Endodermal cell (in vitro differentiated cells): ENCODE measurements at places on chromosomes 16 and 17.

- peaks cover 27% of the 10 kb centered on the region for H3K27me3 ChIP-seq
- H3K36me3 ChIP-seq: no peaks in the 10 kb centered on the region
- no peak overlapping the region for H3K27ac ChIP-seq
- no peak overlapping the region for H3K4me3 ChIP-seq
- H3K4me1 ChIP-seq: no peaks in the 10 kb centered on the region
Measured at GRCh38 chr17:49439673-49440571, 25.2 kb upstream of the PHB1 start.

- peaks cover 10% of the 10 kb centered on the region for H3K27me3 ChIP-seq
- no peak for DNase-seq
- H3K4me1 ChIP-seq: peaks cover 9% of the 10 kb centered on the region
- H3K4me3 ChIP-seq: no peak overlapping the region
Measured at GRCh38 chr17:62703261-62703775, 75.8 kb downstream of the MRC2 start.

- H3K27me3 ChIP-seq: peaks cover 50% of the 10 kb centered on the region
- H3K36me3 ChIP-seq: no peaks in the 10 kb centered on the region
- H3K4me3 ChIP-seq: no peak overlapping the region
- H3K4me1 ChIP-seq: no peaks in the 10 kb centered on the region
Measured at GRCh38 chr16:71360378-71360777, 1.9 kb downstream of the CALB2 start.

DNA sequence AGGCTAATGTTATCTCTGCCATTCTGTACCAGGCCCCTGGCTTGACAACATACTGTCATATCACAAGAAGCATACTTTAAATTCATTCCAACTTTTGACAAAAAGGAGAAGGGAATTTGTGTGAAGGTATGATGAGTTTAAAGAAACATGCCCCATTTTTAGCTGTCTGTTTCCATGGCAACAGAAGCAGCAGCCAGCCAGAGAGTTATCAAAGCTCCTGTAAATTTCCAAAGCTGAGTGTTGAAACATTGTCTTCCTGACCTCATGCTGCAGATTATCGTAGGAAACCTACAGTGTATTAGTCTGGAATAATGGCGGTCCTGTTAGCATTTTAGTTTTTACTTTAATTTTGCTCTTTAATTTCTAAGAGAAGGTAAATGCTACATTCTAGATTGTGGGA, 124.9 kb downstream of the MRTFB start:
- no peaks in the 10 kb centered on the region for H3K27me3 ChIP-seq
- H3K4me1 ChIP-seq: peaks cover 4% of the 10 kb centered on the region
- no peak overlapping the region for H3K27ac ChIP-seq
- peaks cover 3% of the 10 kb centered on the region for H3K36me3 ChIP-seq
- no peak overlapping the region for H3K4me3 ChIP-seq
- DNase-seq: no peak

DNA sequence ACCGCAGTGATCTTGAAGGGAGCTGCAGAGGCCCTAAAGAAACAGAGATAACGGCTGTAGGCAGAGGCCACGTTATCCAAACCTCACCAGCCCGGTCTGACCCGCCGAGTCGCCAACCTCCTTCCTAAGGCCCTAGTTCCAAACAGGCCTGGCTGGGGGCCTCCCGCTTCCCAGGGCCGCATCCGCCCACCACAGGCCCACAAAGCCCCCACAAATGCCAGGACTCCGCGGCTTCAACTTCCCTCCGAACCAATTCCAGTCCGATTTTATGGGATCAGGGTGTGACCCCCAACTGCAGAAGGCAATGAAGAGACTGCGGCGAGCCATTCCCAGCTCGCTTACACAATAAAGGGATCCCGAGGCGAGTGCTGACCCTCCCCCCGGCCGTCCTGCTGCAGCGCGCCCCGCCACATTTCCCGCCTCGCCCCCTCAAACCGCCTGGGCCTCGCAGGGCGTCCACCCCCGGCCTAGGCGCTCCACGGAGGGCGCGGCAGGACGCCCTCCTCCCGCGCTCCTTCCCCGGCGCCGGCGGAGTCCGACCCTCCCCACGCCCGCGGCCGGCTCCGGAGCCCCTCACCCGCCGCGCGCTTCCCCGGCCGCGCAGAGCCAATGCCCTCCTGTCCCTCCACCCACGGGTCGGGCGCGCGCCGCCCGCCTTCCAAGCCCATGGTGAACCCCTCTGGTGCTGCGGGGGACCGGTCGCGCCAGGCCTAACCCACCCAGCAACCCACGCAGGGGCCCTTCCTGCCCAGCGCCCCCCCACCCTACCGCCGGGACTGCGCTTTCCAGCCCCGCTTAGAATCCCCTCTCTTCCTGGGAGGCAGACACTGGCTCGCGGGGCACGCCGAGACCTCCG, 926 bp downstream of the MYH10 start:
- no peaks in the 10 kb centered on the region for H3K27me3 ChIP-seq
- H3K4me3 ChIP-seq: peak overlapping the region; percentile 82
- peaks cover 8% of the 10 kb centered on the region for H3K4me1 ChIP-seq
- DNase-seq: peak; percentile 86
- H3K36me3 ChIP-seq: peaks cover 4% of the 10 kb centered on the region

DNA sequence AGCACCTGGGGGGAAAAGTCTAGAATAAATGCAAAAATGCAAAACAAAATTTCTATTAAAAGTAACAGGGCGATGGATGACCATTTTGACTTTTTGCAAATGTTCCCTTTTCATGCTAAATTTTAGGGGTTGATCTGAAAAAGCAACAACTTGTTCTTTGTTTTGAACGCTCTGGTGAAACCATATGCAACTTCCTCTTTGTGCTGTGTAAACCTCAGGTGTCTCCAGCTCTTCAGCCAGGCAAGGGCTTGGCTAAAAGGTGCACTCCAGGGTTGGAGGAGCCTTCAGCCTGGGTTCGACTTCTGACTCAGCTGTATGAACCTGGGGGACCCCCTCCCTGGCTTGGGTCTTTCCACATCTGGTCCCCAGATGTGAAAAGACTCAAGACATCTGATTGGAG, 9.5 kb downstream of the IRF8 start:
- no peaks in the 10 kb centered on the region for H3K36me3 ChIP-seq
- no peak overlapping the region for H3K4me3 ChIP-seq
- peaks cover 10% of the 10 kb centered on the region for H3K27me3 ChIP-seq

- H3K27ac ChIP-seq: no peak overlapping the region
- peaks cover 25% of the 10 kb centered on the region for H3K4me1 ChIP-seq
- H3K4me3 ChIP-seq: no peak overlapping the region
- no peak for DNase-seq
Measured at GRCh38 chr16:85304337-85304736, 192.1 kb upstream of the CIBAR2 start.

DNA sequence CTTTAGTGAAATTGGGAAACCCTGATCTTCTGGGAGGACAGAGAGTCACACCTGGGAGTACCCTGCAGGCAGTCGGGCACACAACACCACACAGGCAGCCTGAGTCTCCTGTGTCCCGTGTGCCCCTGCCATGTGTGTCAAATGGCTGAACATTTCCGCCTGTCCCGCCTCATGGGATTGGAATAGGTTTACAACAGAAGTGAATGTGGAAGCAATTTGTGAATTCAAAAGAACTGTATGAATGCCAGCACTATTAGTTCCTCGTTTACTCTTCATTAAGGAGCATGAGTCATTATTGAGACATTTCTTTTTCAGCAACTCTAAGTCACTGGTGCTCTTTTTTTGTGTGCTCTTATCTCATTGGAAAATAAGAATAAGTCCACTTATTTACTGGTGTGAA, 226.5 kb downstream of the PMP22 start:
- H3K36me3 ChIP-seq: no peaks in the 10 kb centered on the region
- H3K4me1 ChIP-seq: no peaks in the 10 kb centered on the region
- H3K4me3 ChIP-seq: no peak overlapping the region
- no peaks in the 10 kb centered on the region for H3K27me3 ChIP-seq

- H3K27ac ChIP-seq: no peak overlapping the region
- no peaks in the 10 kb centered on the region for H3K36me3 ChIP-seq
- no peaks in the 10 kb centered on the region for H3K4me1 ChIP-seq
Measured at GRCh38 chr17:17856386-17856785, 19.6 kb upstream of the SREBF1 start.

- H3K4me1 ChIP-seq: no peaks in the 10 kb centered on the region
- H3K36me3 ChIP-seq: no peaks in the 10 kb centered on the region
- no peak overlapping the region for H3K27ac ChIP-seq
- H3K4me3 ChIP-seq: no peak overlapping the region
- H3K27me3 ChIP-seq: no peaks in the 10 kb centered on the region
- DNase-seq: peak; percentile 64
Measured at GRCh38 chr17:63232565-63233310, 213.4 kb downstream of the CYB561 start.

DNA sequence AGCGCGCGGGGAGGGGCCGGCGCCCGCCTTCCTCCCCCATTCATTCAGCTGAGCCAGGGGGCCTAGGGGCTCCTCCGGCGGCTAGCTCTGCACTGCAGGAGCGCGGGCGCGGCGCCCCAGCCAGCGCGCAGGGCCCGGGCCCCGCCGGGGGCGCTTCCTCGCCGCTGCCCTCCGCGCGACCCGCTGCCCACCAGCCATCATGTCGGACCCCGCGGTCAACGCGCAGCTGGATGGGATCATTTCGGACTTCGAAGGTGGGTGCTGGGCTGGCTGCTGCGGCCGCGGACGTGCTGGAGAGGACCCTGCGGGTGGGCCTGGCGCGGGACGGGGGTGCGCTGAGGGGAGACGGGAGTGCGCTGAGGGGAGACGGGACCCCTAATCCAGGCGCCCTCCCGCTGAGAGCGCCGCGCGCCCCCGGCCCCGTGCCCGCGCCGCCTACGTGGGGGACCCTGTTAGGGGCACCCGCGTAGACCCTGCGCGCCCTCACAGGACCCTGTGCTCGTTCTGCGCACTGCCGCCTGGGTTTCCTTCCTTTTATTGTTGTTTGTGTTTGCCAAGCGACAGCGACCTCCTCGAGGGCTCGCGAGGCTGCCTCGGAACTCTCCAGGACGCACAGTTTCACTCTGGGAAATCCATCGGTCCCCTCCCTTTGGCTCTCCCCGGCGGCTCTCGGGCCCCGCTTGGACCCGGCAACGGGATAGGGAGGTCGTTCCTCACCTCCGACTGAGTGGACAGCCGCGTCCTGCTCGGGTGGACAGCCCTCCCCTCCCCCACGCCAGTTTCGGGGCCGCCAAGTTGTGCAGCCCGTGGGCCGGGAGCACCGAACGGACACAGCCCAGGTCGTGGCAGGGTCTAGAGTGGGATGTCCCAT, 232.8 kb downstream of the SEC14L1 start:
- DNase-seq: peak; percentile 90
- H3K4me3 ChIP-seq: peak overlapping the region; percentile 93
- H3K36me3 ChIP-seq: no peaks in the 10 kb centered on the region
- no peaks in the 10 kb centered on the region for H3K27me3 ChIP-seq

DNA sequence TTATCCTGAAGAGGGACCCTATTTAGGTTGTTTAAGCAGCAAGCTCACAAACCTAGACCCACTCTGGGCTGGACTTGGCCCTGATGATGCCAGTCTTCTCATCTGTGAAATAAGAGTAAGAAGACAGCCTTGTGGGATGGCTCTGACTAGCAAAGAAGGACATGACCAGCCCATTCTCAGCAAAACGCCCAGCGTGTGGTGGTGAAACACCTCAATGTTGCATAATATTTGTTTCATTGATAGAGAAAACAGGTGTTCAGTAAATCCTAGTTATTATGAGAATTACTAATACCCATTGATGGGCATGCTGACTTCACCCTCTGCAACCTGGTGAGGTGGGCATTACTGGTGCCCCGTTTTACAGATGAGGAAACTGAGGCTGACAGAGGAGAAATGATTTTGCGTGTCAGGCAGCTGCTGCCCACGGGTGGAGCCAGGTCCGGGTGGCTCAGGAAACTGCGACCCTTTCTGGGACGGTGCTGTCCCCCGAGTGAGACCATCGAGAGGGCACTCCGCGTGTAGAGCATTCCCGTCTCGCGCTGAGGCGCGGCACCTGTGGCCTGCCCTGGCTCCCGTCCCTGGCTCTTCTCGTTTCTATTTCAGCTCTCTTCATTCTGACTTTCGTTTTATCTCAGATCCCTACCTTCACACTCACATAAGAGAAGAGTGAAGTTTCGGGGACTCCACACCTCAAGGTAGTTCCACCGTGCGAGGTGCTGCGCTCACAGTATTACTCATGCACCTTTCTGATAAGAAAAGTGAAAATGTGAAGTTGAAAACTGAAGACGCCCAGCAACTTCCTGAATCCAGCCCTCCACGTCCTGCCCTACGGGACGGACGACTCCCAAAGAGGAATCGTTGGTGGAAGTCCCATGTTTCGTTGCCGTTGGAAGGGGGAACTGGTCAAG, 48.5 kb downstream of the IRF8 start:
- H3K4me3 ChIP-seq: no peak overlapping the region
- no peaks in the 10 kb centered on the region for H3K36me3 ChIP-seq
- no peak for DNase-seq

GRCh38 chr17:28147017-28147416, 104.5 kb downstream of the NLK start:
- DNase-seq: no peak
- H3K36me3 ChIP-seq: peaks cover 1% of the 10 kb centered on the region
- H3K27ac ChIP-seq: no peak overlapping the region
- H3K27me3 ChIP-seq: no peaks in the 10 kb centered on the region
- H3K4me1 ChIP-seq: peaks cover 3% of the 10 kb centered on the region

- peak; percentile 35 for DNase-seq
- no peaks in the 10 kb centered on the region for H3K36me3 ChIP-seq
- H3K27me3 ChIP-seq: peaks cover 83% of the 10 kb centered on the region
- no peak overlapping the region for H3K27ac ChIP-seq
- H3K4me3 ChIP-seq: no peak overlapping the region
Measured at GRCh38 chr17:33205552-33205951, 87.5 kb downstream of the ASIC2 start.

- no peak overlapping the region for H3K4me3 ChIP-seq
- no peak overlapping the region for H3K27ac ChIP-seq
Measured at GRCh38 chr17:49890077-49890821, 42.4 kb upstream of the TAC4 start.

DNA sequence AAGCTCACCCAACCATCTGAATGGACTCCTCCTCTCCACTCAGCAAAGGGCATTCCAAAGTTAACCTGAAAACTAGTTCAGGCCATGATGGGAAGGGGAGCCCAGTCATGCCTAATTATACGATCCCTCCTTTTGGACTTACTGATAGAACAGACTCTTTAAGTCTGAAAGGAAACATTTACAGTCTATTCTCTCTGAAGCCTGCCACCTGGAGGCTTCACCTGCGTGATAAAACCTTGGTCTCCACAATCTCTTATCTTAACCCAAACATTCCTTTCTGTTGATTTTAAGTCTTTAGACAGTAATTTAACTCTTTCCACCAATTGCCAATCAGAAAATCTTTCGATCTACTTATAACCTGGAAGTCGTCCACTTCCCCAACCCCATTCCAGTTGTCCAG, 9.0 kb upstream of the MPP2 start:
- H3K4me3 ChIP-seq: no peak overlapping the region
- H3K36me3 ChIP-seq: no peaks in the 10 kb centered on the region
- peaks cover 7% of the 10 kb centered on the region for H3K4me1 ChIP-seq
- H3K27ac ChIP-seq: no peak overlapping the region
- DNase-seq: no peak

GRCh38 chr17:67891481-67892119, 66.3 kb downstream of the BPTF start:
- DNase-seq: no peak
- H3K27ac ChIP-seq: no peak overlapping the region
- H3K27me3 ChIP-seq: no peaks in the 10 kb centered on the region
- no peak overlapping the region for H3K4me3 ChIP-seq
- H3K4me1 ChIP-seq: no peaks in the 10 kb centered on the region
